Activated CD4-positive, alpha-beta T cell treated with anti-CD3 and anti-CD28 coated beads, Interleukin-2, amount 50 U/mL, for 48 hours (primary cell): ENCODE measurements at places on chromosomes 13 and 19.

DNA sequence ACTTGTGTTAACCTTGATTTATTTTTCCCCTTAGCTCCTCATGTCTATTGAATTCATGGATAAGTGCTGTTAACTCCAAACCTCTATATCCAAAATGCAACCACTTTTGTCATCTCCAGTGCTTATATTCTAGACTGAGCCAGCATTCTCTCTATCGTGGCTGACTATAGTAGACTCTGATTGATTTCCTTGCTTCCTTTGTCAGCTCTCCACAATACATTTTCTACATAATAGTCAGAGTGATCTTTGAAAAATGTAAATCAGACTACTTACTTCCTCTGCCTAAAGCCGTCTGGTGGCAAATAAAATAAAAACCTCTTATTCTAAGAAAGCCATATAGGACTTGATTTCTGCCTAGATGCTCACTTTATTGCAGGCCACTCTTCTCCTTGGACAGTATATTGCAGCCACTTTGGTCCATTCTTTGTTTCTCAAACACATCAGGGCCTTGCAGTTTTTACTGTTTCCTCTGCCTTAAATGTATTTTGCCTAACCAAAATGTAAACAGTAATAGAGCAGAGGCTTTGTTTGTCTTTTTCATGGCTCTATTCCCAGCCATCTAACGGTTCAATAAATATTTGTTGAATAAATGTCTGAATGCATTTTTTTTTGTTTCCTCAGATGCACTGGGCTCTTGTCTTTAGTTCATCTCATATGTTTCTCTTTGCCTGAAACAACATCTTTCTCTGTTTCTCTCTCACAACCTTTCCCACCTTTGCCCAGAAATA is 243.6 kb upstream of the CSNK1A1L start:
- DNase-seq = no peak

GRCh38 chr19:16200038-16201010 is 2.6 kb downstream of the AP1M1 start:
- DNase-seq = no peak

- no peak for DNase-seq
Measured at GRCh38 chr13:23859904-23860303, 29.3 kb downstream of the MIPEP start.

DNA sequence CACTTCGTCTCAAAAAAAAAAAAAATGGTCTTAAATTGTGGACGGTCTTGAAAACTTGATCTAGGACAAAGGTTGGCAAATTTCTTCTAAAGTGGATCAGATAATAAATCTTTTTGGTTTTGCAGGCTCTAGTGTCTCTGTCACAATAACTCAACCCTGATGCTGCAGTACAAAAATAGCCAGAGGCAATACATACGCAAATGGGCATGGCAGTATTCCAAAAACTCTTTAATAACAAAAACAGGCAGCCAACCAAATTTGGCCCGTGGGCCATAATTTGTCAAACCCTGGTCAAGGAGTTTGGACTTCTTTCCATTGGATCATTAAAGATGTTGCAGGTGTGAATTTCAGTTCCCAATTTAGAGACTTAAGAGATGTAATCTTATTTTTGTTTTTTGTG is 93.5 kb upstream of the MRI1 start:
- no peak for DNase-seq

DNA sequence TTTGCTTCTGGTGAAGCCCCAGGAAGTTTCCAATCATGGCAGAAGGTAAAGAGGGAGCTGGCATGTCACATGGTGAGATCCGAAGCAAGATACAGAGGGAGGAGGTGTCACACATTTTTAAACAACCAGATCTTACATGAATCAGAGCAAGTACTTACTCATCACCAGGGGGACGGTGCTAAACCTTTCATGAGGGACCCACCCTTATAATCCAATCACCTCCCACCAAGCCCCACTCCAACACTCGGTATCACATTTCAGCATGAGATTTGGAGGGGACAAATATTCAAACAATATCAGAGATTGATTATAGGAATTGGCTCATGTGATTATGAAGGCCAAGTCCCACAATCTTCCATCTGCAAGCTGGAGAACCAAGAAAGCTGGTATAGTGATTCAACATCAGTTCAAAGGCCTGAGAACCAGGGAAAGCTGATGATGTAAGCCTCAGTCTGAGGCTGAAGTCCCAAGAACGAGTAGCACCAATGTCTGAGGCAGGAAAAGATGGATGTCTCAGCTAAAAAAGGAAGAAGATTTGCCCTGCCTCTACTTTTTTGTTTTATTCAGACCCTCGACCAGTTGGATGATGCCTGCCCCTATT is 58.6 kb upstream of the WDFY2 start:
- no peak for DNase-seq

- no peak for DNase-seq
Measured at GRCh38 chr13:36067746-36068381, 63.3 kb downstream of the DCLK1 start.

- DNase-seq = no peak
Measured at GRCh38 chr13:42847891-42848663, 66.7 kb downstream of the FAM216B start.
